T-helper 22 cell (primary cell): ENCODE measurements at places on chromosomes 12 and 14.

GRCh38 chr14:105469456-105470349 is 4.9 kb upstream of the CRIP2 start:
- DNase-seq: no peak

DNA sequence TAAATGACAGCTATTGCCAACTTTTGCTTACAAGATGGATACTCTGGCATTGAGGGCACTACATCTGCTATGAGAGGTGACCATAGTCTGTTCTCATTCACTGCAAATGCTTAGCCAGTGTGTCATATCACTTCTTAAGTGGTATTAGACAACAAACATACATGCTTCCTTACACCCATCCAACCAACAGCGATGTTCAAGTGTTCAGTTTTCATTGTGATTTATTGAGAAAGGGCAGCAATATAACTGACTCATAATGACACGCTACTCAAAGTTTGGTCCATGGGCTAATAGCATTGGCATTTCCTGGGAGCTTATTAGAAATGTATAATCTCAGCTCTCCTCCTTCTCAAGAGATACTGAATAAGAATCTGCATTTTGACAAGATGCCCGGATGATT is 181.7 kb downstream of the NPAS3 start:
- no peak for DNase-seq

GRCh38 chr14:91231446-91231845 is 13.1 kb downstream of the GPR68 start:
- no peak for DNase-seq

- DNase-seq: no peak
Observed at GRCh38 chr14:59827401-59827800, 43.2 kb downstream of the RTN1 start.

- no peak for DNase-seq
Observed at GRCh38 chr12:92088805-92089204, 56.8 kb downstream of the BTG1 start.

- no peak for DNase-seq
Observed at GRCh38 chr14:20470603-20470901, 1.3 kb downstream of the PNP start.

- no peak for DNase-seq
Observed at GRCh38 chr14:103133210-103134140, 10.2 kb downstream of the TNFAIP2 start.

GRCh38 chr14:63993992-63994391 is 141.2 kb downstream of the SYNE2 start:
- DNase-seq: no peak

GRCh38 chr14:81516986-81517797 is 16.5 kb downstream of the SEL1L start:
- DNase-seq: no peak

GRCh38 chr12:46357438-46358324 is 14.9 kb downstream of the SLC38A2 start:
- no peak for DNase-seq

DNA sequence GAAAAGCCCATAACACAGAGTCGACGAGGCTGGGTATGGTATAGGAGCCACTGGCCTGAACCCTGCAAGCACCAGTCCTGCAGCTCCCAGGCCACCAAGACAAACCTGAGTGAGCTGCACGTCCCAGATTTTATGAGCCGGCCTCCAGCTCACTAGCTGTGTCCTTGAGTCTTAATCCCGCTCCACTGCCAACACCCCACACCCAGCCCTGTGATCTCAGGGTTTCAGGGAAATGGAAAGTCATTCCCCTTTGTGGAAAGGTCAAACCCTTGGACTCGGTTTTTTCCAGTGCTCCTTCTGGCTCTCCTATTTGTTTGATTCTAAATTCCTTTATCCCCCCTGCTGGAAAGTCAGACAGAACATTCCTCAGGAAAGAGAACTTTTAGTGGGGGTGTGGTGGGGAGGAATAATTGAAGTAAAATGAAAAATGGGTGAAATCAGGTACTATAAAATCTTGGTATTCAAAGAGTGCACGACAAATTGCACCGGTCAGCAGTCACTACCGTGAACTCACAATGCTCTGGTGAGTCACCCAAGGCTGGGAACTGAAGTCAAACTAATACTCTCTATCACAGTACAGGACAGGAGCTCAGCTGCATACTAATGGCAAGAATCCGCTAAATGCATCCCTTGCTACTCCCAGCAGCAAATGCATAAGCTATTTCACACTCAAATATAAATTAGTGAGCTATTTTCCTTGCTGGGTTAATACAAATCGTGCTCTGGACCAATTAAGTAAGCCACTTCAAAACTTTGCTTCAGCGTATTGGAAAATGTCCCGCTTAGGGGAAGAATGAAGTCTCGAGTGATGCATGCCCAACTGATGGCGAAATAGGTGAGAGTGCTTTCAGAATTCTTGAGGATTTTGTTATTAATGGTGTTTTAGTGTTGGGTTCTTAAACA is 9.0 kb downstream of the PITPNM2 start:
- no peak for DNase-seq

GRCh38 chr12:21614506-21614905 is 9.9 kb upstream of the GYS2 start:
- no peak for DNase-seq

DNA sequence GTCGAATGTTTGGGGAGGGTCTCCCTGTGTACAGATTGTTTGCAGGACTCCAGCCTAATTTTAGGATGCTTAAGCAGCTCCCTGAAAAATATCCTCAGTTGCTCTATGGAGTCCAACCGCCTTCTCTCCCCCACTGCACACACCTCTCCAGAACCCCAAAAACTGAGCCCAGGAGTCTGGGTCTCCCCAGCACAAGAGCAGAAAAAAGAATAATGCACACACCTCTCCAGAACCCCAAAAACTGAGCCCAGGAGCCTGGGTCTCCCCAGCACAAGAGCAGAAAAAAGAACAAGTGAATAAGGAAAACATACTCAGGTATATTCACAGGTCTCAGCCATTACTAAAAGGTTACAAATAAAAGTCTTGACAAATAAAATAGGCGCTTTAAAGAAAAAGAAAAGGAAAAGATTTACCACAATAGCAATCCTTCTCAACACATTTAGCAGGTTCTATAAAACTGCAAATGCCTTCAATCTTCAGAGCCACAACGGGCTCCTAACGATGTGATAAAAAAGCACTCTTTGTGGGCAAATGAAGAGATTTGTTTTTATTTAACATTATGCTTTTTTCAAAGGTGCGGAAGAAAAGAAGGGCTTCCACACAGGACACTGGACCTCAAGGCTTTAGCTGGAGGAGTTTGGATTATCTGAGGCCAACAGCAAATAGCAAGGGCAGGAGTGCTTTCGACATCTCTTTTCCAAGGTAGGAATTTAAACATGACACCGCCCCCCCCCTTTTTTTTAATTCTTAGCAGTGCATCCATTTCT is 8.2 kb downstream of the BCL11B start:
- no peak for DNase-seq

DNA sequence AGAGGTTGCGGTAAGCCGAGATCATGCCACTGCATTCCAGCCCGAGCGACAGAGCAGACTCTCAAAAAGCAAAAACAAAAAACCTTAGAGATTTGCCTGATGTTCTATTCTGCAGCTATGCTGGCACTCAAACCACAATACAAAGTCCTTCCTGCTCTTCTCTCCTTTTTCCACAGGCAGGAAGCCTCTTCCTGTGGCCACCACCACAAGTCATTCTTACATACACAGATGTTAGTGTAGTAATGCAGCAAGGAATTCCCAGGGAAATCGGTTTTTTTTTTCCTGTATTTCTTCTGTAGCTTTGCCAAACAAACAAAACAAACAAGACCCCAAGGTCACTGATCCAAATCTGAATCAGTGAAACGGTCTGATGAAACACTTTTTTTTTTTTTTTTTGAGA is 104.3 kb downstream of the FIGNL2 start:
- DNase-seq: no peak
